ENCODE measurements at places on chromosomes 16 and 17.

DNA sequence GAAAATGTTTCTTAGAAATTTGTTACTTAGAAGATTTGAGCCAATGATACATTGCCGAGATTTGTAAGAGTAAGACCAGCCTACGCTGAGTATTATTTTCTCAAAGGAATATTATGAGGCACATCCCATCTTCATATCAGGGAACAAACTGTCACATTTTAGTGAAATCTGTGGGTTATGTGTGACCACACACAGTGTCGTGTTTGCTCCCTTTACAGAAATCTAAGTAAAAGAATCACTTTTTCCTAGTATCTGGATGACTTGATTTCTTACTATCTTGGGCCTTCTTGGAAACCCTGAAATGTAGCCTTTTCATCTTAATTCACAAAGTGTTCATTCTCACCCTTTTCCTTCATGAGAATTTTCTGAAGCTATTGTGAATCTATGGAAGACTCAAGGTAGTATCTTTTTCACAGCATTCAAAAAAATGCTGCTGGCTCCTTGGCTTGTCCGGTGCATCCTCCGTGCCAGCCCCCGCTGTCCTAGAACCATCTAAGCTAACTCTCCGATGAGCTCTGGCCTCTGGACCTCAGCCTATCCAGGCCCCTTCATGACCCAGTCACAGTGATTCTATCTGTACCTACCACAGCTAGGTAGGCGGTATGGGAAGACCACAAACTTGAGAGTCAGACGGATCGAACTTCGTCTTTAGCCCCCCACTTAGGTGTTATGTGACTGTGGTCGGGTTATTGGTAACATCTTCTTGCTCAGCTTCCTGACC, 524.3 kb downstream of the MAF start:
- DNase-seq, result no peak

DNA sequence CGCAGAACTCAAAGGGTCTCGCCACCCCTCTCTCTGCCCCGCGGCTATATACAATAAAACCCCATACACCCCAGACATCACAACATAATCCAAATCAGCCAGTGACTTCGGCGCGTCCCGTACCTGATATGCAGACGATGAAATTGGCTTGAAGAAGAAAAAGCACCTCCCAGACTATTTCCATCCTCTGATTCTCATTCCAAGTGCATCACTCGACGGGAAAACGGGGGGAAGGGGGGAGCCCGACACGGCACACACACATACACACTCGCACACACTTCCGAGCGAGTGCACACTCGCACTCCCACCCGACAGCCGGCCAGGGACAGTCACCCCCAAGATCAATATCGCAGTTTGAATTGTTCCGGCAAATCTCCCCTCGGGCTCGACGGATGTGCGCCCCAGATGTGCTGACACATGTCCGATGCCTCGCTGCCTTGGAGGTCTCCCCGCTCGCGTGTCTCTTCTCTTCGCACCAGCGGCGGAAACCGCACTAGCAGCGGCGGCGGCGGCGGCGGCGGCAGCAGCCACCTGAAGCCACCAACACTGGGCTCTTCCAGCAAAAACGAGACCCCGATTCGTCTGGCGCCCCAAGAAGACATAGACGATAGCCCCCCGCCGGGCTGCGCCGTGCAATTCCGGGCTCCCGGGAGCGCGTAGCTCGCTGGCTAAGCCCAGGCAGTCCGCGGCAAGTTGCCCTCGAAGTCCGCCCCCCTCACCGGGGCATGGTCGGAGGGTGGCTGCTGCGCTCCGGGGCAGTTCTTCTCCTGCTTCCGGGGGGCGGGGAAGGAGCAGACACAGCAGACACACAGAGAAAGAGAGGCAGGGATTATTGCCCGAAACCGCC, 688 bp downstream of the CA10 start:
- DNase-seq, result no peak

DNA sequence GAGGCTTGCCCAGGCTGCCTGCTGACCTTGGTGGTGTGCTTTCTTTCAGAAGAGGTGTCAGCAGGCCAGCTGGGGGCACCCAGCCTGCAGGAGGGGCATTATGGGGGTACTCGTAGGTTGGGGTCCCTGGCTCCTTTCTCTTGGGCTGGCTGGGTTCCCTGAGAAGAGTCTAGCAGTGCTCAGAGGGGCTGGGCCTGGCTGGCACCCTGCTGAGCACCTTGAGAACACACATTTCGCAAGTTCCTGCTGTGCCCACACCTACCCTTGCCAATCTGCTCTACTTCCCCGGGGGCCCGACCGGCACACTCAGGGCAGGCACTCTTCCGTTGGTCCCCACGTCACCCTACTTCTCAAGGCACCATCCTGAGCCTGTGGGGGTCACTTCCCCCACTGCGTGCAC, 5.1 kb downstream of the CEMP1 start:
- no peak for DNase-seq

GRCh38 chr17:5591966-5592365, 7.7 kb upstream of the NLRP1 start:
- no peak for DNase-seq

DNA sequence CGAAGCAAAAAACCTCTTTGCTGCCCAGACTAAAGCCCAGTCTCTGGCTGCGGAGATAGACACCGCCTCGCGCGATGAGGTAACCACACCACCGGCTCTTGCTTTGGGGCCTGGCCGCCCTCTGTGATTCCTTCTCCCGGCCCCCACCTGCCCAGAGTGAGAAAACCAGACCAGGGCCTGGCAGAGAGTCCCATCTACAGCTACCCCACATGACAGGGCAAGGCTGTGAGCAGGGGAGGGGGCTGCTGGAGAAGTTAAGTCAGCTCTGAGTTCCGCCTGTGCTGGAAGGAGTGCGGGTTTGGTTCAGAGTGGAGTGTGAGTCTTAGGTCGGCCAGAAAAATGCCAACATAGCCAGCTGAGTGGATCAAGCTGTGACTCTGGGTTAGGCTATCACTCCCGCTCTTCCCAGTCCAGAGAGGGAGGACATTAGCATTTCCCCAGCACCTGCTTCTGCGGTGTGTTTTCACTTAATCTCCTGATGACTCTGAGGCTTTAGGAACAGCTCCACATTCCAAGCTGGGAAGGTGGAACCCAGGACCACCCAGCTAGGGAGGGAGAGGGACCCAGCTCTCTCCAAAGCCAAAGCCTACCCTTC, 139.0 kb downstream of the RAB11FIP4 start:
- DNase-seq, result no peak

- DNase-seq, result peak; percentile 55
These were observed 448 bp downstream of the STAT5B start for GRCh38 chr17:42275527-42276358.

- peak; percentile 79 for DNase-seq
These were observed 5.3 kb upstream of the CDR2L start for GRCh38 chr17:74981979-74982662.

DNA sequence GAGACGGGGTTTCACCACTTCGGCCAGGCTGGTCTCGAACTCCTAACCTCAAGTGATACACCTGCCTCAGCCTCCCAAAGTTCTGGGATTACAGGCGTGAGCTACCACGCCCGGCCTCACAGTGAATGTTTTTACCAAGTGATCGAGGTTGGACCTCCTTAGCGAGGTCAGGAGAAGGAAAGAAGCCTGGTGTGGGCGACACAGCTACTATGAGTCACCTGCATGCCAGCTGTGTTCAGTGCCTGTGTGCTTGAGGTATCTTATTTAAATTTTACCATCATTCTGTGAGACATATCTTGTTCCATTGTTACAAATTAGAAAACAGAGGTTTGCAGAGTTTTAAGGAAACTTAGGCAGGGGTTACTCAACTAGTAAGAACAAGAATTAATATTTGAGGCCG, 174.8 kb upstream of the DYNLRB2 start:
- DNase-seq, result no peak

DNA sequence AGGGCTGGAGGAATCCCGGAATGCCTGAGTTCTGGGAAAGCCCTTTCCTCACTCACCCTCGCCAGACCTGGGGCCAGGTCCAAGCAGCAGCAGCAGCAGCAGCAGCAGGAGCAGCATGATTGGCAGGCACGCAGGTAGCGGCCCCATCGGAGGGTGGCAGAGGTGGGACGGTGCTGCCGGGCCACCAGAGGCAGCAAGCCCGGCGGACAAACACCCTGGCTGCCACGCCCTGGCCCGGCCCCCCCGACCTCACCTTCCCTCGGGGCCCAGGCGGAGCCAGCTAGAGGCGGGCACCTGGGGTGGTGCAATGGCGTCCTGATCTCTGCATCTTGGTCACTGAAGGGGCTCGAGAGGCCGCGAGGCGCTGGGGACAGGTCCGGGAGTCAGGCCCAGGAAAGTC, 122.4 kb downstream of the LAT start:
- no peak for DNase-seq

GRCh38 chr16:12188061-12188934, 211.8 kb downstream of the SNX29 start:
- no peak for DNase-seq

- DNase-seq, result no peak
These were observed 15.8 kb downstream of the BLMH start for GRCh38 chr17:30275911-30276310.

DNA sequence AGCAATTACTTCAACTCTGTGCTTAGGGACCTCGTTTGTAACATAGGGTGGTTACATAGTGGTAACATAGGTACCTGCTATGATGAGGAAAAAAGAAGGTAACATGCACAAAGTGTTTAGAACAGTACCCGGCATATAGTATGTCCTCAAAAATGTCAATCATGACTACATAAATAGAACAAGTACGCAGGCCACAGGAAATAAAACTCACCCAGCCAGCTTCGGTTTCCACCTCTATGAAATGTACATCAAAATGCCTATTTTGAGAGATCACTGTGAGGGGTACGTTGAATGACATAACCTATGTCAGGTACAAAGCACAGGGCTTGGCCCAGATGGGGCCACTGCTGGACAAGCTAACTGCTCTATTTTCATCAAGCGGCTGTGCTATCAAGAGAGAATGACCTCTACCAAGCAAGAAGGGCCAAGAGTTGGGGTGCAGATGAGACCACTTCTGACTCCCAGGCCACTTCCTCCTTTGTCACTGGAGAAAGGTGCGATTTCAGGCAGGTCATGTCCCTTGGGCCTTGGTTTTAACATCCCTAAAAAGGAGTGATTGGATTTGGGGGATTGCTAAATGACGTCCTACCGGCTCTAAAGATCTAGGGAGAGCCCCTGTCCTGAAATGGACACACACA, 45.4 kb downstream of the WSB1 start:
- DNase-seq, result no peak

GRCh38 chr17:59427425-59427921, 96.0 kb downstream of the YPEL2 start:
- no peak for DNase-seq

- DNase-seq, result no peak
These were observed 219.3 kb downstream of the XYLT1 start for GRCh38 chr16:17251496-17251895.

- no peak for DNase-seq
These were observed 32.6 kb downstream of the SBK1 start for GRCh38 chr16:28324887-28325279.

GRCh38 chr17:80822021-80822699, 169.5 kb upstream of the CHMP6 start:
- no peak for DNase-seq

GRCh38 chr16:11088074-11088730, 143.8 kb downstream of the CLEC16A start:
- no peak for DNase-seq

- no peak for DNase-seq
These were observed 51.9 kb downstream of the CDYL2 start for GRCh38 chr16:80752541-80752940.

- DNase-seq, result no peak
These were observed 19.1 kb downstream of the TRARG1 start for GRCh38 chr17:1298606-1299005.

- no peak for DNase-seq
These were observed 11.2 kb downstream of the PRAC1 start for GRCh38 chr17:48711128-48711527.

- DNase-seq, result no peak
These were observed 25.7 kb downstream of the TRPV2 start for GRCh38 chr17:16440901-16441629.

GRCh38 chr16:2236337-2237101, at the start of gene DNASE1L2:
DNASE1L2 (plus strand) TSS chr16:2236444; CDS start chr16:2236817, 373 bp downstream.
- no peak for DNase-seq

- DNase-seq, result no peak
These were observed 7.3 kb upstream of the PRSS36 start for GRCh38 chr16:31157136-31157535.

DNA sequence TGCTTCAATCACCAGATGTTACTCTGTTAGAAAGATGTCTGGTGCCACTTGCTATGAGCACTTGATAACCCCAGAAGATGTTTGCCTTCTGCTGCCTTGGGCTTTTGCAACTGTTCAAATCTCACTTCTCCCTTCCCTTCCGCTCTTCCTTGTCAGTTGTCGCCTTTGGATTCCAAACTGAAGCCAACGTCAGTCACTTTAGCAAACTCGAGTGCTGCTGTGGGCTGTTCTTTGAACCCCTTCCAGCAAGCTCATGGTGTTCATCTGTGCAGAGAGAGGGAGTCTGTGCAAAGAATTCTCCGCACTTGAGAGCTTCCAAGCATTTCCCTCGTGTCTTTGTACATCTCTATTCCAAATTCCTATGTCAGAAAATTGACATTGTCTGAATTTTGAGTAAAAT, 879.4 kb downstream of the CDH11 start:
- DNase-seq, result peak; percentile 42

DNA sequence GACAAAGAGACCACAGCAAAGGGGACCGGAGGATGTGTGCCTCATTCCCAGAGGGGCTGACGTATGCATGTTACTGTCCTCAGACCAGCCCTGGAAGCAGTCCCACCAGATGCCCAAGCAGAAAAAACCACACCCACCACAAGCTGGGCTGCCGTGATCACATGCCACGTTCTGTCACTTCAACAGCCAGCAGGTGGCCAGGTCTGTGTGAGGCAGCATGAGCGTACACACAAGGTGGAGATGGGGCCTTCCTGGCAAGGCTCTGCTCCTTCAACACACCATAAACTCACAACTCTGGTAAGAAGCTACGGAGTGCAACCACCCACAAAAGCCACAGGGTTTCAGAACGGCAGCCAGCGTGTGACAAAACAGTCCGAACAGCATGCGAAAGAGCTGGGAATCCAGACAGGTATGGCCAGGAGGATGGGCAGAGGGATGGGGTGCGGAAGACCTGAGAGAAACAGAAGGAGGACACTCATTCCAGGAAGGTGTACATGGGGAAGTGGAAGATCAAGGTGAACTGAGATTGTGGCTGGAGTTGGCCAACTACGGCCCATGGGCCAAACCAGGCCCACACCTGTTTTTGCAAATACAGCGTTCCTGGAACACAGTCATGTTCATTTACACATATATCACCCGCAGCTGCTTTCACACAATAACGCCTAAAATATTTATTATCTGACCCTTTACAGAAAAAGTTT, 27.9 kb downstream of the MBTPS1 start:
- no peak for DNase-seq

GRCh38 chr16:15524966-15525365, 90.6 kb downstream of the BMERB1 start:
- DNase-seq, result no peak

DNA sequence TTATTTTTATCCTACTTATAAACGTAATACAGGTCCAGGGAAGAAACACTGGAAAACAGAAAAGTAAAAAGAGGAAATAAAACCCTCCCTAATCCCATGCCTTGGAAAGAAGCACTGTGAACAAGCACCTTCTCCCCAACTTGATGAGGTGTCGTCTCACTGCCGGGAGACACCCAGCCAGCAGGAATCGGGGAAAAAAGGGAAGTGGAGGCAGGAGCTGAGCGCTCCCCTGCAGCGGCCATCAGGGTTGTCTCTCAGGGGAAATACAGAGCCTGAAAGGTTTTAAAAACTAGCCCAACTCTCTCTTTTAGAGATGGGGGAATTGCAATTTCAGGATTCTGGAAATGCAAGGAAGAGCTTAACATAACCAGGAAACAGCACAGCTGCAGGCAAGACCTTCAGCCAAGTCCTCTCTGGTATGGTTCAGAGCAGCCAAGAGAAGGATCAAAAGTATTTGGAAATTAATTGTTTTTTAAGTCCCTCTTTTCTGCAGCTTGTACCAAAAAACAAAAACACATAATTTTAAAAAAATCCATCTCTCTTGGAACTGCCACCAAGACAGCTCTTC, 96.3 kb upstream of the RCVRN start:
- no peak for DNase-seq
